Left ventricle myocardium inferior (tissue), 1 donor: ENCODE measurements at places on chromosomes 7 and 10. TPM values are rescaled to one million over a fixed set of nuclear protein-coding genes. Genes with fewer than 3 reads are reported as not detected.
A peak's percentile ranks its signal among the peaks of the same experiment; 100 is the strongest.

EGR2 gene
- total RNA-seq = 0.52 TPM

DNA sequence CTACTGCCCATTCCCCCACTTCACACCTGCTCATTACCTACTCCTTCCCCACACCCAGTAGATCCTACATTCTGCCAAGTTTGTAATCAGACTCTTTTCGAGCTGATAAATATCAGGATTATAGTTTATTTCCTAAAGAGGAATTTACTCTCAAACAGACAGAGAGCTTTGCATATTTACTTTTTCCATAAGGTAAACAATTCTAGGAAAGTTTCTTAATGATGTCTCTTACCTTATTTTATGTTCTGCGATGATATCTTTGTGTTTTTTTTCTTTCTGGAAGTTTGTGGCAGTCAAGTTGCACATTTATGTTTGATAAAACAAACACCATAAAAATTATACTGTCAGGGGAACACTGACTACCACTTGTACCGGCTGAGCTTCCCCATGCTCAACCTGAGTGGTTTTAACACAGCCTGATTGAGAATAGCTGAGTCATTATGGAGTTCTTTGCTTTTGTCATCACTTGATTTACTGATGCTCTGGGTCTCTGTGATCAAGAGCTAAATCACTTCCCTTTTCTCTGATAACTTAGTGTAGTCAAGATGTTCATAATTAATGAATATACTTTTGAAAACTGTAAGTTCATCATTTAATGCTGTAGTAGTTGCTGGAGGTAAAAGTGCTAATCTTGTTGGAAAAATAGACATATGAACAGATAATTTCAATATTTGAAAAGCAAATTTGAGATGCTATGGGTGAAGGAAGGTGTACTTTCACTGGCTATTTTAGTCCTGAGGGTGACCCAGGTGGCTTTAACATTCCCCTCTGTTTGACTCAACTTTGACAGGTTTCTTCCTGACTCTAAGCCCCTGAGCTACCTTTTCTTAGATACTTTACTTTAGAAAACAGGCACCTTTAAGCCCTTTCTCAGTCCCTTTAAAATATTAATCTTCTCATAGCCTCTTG, 1034.5 kb upstream of the LRRTM3 start:
- no peak for DNase-seq

- peak; percentile 43 for DNase-seq
Measured at GRCh38 chr10:80509403-80510161, 28.1 kb upstream of the SH2D4B start.

GRCh38 chr10:35511647-35512046, 93.5 kb upstream of the GJD4 start:
- no peak for DNase-seq

GRCh38 chr10:44369854-44370253, 15.0 kb downstream of the CXCL12 start:
- DNase-seq = no peak
